ENCODE measurements at places on chromosomes 2 and 18. TPM values are rescaled to one million over a fixed set of nuclear protein-coding genes. Genes with fewer than 3 reads are reported as not detected.

DNA sequence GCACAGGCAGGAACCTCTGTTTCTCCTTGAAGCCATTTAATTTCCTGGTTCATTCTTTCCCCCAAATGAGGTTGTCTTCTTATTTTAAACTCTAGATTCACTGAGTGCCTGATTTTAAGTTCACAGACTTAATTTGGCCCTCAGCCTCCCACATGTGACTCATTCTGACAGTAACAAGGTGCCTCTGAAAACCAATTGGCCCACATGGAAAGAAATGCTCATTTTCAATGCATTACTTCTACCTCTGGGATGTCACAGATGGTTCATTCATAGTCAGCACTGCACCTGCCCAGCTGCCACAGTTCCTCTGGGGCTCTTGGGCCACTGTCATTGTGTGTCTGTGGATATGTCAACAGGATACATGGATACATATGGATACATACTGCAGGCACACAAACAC, 140.4 kb upstream of the CAPN13 start:
- no peak for DNase-seq

Gene CCDC121
- 1.9 TPM for total RNA-seq

Gene ITGA6
- 713 TPM for total RNA-seq

- no peak for DNase-seq
Observed at GRCh38 chr2:236720974-236721540, 151.4 kb downstream of the ACKR3 start.

DNA sequence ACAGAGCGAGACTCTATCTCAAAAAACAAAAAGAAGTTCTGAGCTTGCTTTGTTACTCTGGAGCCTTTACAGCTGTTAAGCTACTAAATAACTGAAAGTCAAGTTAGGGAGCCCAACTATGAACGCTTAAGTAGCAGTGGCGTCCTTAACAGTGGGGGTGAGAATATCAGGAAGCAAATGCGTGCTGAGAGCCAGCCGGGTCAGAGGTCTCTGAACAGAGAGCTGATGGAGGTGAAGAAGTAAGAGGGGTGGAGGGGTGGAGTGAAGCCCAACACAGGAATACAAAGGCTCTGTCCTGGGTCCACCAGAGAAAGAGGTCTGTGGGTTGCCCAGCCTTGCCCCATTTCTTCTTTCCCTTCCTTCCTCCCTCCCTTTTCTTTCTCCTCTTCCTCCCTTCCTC, 104.1 kb upstream of the GATA6 start:
- DNase-seq, result no peak

- no peak for DNase-seq
Observed at GRCh38 chr2:70471129-70471528, 82.5 kb downstream of the TGFA start.

DNA sequence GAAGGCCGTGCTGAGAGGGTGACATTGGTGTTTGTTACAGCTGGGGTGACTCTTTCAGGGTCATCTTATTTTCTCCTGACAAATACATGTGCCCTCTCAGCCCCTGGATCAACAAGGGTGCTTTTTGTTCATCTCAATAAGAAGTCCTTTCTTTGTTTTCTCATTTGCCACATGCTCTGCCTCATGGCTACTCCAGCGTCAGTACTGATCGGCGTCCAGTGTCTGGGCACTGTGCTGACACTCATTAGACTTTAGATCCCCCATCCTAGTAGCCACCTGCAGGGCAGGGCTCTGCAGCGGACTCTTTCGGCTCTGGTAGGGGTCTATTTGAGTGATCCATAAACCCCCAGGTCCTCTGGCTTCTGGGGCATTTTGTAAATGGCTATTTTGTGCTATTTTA, 38.4 kb downstream of the NPPC start:
- no peak for DNase-seq

- peak; percentile 51 for DNase-seq
Observed at GRCh38 chr2:43325107-43325811, 98.9 kb upstream of the ZFP36L2 start.

Gene REG1B
- total RNA-seq, result not detected

DNA sequence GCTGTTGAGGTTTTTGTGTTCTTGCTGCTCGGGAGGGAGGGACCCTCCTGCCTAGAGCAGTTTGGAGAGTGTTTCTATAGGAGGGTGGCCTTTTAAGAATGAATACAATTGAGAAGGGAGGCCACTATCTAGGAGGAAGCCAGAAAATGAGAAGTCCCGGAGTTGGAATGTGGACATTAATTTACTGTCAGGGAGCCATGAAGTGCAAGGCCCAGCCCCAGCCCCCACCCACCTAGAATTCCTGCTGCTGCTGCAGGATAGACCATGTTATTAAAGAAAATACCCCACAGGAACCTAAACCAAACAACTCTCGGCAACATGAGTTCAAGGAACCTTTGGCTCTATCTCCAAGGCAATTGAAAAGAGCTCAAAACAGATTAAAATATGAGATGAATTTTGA, 46.0 kb downstream of the ZBTB7C start:
- no peak for DNase-seq

Gene ESPNL
- total RNA-seq, result not detected

- DNase-seq, result no peak
Observed at GRCh38 chr2:20185176-20186022, 39.5 kb downstream of the SDC1 start.

DNA sequence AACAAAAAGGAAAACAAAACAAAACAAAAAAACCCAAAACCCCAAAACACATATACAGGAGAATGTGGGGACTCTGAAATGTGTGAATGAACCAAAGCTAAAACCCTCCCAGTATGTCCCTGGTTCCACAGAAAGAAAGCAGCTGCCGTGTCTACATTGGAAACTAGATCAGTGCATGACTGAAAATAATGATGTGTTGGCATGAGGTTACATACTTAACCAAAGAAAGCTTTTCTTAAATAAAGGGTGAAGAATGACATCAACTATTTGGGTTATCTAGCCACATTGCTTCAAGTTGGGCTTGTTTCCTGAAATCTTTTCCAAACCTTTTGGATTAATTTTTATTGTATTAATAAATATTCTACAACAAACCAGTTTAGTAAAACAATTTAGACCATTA, 91.9 kb upstream of the FN1 start:
- no peak for DNase-seq

DNA sequence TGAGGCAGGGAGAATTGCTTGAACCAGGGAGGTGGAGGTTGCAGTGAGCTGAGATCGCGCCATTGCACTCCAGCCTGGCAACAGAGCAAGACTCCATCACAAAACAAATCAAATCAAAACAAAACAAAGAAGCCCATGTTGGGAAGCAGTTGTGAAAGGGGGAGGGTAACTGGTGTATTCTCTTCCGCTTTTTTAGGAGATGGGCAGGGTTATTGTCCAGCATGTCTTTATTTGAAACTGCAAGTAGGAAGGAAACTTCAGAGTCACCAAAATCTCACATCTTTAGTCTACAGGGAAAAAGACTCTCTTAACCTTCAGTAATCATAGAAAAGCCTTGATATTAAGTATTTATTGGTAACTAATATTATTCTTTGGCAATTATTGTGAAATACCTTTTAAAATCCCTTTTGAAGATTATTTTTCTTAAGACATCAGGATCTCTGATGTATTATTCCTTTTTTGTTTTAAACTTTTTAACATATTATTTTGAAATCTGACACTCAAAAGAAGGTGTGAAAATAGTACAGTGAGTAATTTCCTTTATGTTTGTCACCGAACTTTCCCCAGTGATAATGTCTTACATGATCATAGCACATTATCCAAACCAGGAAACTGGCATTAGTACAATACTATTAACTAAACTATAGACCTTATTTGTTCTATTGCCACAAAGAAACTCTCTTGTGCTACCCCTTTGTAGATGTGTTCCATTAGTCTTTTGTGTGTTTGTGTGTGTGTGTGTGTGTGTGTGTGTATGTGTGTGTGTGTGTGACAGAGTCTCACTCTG, 84.3 kb upstream of the LTBP1 start:
- no peak for DNase-seq

Gene BMP10
- total RNA-seq, result under 0.01 TPM

DNA sequence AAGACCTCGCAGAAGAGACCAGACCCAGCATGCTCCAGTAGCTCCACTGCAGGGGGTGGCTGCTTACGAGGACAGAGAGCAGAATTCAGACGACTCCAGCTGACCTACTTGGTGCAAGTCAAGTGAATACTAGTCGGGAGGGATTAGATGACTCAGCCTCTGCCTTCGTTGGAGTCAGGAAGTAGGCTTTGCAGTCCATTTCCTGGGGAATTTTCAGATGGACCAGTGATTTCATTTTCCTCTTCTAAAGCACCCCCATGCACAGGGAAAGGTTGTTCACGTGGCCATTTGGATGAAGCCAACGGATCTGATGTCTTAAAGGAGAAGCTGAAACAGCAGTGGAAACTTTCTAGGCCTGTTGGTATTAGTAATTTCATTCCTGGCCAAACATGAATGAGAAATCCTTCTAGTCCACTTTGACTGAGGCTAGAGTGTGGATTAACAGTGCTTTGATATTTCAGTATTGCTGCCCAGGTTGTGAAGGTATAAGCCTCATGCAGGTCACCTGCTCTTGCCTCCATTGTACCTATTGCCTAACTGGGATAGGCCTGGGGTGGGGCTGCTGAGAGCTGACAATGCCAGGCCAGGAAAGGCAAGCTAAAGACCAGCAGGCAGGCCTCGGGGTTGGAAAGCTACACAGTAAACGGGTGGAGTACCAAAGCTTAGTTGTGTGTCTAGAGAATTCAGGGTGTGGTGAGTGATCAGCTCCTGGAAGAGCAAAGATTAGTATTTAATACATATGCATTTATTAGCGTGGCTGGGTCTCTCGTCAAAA, 117.6 kb upstream of the FOSL2 start:
- DNase-seq, result peak; percentile 95

GRCh38 chr2:10004401-10004800, 38.9 kb upstream of the KLF11 start:
- no peak for DNase-seq

Gene CNGA3
- not detected for total RNA-seq

DNA sequence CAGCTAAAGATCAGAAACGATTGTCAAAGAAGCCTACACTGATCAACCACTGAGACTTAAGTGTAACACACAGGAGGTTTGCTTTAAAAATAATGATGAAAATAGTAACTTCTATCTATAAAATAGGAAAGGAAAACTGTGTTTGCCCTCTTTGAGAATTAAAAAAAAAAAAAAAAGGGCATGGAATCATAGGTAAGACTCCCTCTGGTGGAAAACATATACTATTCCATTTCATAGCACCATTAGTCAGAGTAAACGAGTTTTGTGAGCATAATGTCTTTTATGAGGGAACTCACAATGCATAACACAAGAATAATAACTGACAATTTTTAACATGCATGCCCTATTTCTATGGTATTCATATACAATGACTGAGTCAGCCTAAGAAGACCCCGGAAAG, 36.3 kb downstream of the SLC35F5 start:
- no peak for DNase-seq

Gene LRRTM1
- not detected for total RNA-seq

DNA sequence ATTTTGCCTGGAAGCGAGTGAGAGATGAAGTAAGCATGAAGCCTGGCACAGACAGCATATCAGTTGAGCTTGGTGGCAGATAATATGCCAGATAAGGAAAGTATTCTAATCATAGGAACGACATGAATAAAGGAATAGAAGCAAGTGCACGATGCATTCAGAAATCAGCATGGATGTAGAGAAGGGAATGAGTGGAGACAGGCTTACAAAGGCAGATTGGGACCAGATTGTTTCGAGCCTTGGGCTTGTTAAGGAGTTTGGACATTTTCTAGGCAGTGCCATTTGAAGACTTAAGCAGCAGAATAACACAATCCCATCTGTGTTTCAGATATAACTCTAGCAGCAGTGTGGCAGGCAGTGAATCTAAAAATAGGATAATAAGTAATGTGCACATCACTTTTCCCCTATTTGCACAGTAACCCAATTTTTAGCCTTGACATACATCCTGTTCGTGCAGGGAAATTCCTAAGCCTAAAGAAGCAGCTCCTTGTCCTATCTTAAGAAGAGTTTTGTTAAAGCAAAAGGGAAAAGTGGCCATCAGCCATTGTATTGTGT, 450.2 kb downstream of the PLCL1 start:
- DNase-seq, result no peak

Gene TMEM247
- total RNA-seq, result not detected

- DNase-seq, result no peak
Observed at GRCh38 chr2:136029149-136029548, 43.7 kb upstream of the DARS1 start.
